Testis (tissue), 5 donors: ENCODE measurements at places on chromosomes 5 and 9. TPM values are rescaled to one million over a fixed set of nuclear protein-coding genes. Genes with fewer than 3 reads are reported as not detected.

DMRTA1 gene
- total RNA-seq: 0.43 TPM

DNA sequence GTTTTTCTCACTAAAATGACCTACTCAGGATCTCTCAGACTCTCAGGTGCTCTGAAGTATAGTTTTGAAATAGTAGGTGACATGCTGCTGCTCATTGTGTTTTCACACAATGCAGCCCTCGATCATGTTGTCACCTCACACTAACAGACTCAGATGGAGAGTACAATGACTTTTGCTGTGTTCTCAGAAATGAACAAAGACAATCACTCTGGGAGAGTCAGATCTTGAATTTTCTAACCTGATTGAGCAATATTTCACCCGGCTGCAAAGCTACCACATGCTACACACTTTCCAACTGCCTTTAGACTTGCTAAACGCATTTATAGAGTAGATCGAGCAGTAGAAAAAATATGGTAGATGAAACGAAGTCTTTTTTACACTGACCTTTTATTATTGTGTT, 113.4 kb downstream of the ST8SIA4 start:
- DNase-seq: no peak

- no peak for DNase-seq
Measured at GRCh38 chr5:40436535-40437237, 243.0 kb upstream of the PTGER4 start.

GRCh38 chr5:147782110-147783028, at the start of gene JAKMIP2:
Gene JAKMIP2 (minus strand): TSS chr5:147782728. CDS start chr5:147671806, 110,922 bp downstream.
- DNase-seq: peak; percentile 85

- peak; percentile 64 for DNase-seq
Measured at GRCh38 chr5:162068412-162068811, 839 bp downstream of the GABRG2 start.
